ENCODE measurements at places on chromosomes 3 and 15. TPM values are rescaled to one million over a fixed set of nuclear protein-coding genes. Genes with fewer than 3 reads are reported as not detected.

DNA sequence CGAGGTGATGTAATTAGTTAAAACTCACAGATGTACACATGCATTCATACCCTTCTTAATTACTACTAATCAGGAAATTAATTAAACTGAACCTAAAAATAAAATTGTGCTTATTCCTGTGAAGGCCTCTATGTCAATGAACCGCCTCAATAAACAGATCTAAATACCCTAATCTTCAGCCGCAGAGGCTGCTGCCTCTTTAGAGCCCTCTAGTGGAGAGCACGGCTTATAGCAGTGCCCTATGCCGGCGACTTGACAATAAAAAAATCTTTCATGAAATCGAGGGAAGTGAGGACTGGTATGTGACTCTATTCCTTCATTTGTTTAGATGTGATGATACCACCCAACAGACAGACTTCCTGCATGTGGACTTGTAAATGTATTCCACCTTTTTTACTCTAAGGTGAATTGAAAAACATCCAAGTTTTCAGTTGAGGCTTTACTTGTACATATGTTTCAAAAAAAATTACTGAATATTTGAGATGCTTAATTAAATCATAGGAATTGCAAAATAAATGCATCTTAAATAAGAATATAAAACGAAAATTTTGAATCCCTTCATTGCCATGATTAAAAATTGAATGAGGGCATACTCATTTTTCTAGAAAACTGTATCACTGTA is 8.3 kb upstream of the EPHA3 start:
- DNase-seq = peak; percentile 39

BSN gene
- 0.25 TPM for total RNA-seq

- no peak for DNase-seq
These were observed 1.3 kb downstream of the SCG5 start for GRCh38 chr15:32642667-32643435.

GRCh38 chr3:149599236-149599635 is 58.6 kb downstream of the WWTR1 start:
- DNase-seq = peak; percentile 85

DNA sequence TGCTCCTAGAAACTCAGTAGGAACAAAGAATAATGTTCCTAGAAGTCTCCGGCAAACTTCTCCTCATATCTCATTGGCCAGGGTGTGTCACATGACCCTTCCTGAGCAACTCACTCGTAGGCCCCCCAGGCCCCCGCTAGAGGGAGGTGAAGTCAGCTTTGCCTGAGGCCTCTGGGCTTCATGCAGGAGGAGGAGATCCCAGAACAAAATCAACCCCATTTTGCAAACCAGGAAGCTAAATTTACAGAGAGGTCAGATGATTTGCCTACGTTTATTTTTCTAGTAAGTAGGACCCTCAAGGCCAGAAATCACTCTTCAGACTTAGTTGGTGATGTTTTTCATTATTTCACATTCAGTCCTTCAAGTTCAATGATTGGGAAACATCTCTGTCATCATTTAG is 99.1 kb downstream of the SSR3 start:
- DNase-seq = no peak

Data from right cardiac atrium (tissue), 5 donors.